ENCODE measurements at places on chromosomes 6 and 20.

DNA sequence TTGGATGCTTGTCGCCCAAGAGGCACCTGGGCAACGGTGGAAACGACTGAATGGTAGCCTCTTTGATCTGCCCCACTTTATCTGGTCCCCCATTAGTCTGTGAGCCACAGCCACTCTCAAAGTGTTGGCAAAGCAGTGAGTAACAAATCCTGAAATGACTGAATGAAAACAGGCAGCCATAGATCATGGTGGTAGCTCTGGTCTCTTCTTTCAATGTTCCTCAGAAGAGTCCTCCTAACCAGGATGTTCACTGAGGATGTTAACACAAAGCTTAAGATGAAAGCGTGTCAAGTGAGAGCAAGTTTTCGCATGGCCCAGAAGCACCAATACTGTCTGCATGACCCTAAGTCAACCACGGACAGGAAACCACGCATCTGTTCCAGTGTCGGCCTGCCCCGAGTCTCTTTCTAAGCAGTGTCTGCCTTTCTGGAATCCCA is 107.3 kb downstream of the IRF4 start:
- DNase-seq, result no peak

DNA sequence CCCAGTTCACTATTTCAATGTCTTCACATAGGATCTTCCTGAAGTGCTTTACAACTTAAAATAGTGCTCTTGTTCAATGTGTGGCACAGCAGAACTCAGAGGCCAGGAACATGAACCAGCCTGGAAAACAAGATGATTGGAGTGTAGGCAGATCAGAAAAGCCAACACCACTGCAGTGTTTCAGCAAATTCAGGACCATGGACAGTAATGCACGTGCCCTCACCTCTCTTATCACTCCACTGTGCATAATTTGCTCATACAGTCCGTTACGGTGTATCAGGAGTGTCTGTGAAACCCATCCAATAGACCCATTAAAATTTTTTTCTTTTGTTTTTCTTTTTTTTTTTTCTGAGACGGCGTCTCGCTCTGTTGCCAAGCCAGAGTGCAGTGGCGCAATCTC is 27.6 kb upstream of the HACE1 start:
- no peak for DNase-seq

GRCh38 chr20:18066421-18067333 is 9.0 kb upstream of the OVOL2 start:
- DNase-seq, result no peak

DNA sequence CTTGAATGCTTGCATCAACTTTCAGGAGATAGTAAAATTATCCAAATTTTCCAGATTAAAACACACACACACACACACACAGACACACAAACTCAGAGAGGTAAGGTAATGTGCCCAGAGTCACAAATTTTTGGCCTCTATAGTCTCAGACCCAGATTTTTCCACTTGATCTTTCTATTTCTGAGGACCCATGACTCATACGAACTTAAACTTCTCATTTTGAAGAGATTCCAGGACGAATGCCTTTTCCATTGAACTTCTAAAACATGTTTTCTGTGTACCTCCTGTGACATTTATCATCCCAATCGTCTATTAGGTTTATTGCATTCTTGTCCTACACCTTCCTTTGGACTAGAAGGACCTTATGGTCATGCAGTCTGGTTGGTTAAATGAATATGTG is 172.9 kb upstream of the COL21A1 start:
- no peak for DNase-seq

- DNase-seq, result no peak
Observed at GRCh38 chr6:112409311-112409710, 62.2 kb downstream of the RFPL4B start.
